NCI-H1417 treated with DMSO at 0.1 percent for 48 hours (cell line): ENCODE measurements at places on chromosomes 7 and 10.

GRCh38 chr10:131748831-131749766 lies 151.7 kb upstream of the PPP2R2D start:
- DNase-seq, result no peak

- DNase-seq, result no peak
Observed at GRCh38 chr10:119613741-119614140, 17.0 kb upstream of the TIAL1 start.

- DNase-seq, result no peak
Observed at GRCh38 chr7:70717553-70718329, 414.2 kb upstream of the GALNT17 start.

GRCh38 chr7:18610331-18610948 lies 114.9 kb downstream of the HDAC9 start:
- DNase-seq, result no peak

DNA sequence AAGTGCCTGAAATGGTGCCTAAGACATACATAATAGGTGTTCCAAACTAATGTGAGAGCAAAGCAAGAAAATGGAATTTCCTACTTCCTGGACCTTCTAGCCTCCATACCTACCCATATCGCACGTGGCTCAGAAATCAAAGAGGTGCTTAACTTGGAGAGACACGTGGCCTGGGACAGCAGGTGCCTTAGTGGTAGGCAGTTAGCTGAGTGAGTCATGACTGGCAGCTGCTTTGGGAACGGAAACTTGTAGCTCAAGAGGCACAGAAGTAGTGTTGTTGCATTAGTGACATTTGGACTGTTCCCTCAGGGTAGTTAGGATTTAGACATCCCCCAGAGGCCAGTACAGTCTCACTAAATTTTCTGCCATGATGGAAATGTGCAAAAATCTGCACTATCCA lies 12.0 kb upstream of the BMPER start:
- DNase-seq, result no peak

GRCh38 chr7:28298870-28299518 lies 113.3 kb upstream of the CREB5 start:
- peak; percentile 58 for DNase-seq

DNA sequence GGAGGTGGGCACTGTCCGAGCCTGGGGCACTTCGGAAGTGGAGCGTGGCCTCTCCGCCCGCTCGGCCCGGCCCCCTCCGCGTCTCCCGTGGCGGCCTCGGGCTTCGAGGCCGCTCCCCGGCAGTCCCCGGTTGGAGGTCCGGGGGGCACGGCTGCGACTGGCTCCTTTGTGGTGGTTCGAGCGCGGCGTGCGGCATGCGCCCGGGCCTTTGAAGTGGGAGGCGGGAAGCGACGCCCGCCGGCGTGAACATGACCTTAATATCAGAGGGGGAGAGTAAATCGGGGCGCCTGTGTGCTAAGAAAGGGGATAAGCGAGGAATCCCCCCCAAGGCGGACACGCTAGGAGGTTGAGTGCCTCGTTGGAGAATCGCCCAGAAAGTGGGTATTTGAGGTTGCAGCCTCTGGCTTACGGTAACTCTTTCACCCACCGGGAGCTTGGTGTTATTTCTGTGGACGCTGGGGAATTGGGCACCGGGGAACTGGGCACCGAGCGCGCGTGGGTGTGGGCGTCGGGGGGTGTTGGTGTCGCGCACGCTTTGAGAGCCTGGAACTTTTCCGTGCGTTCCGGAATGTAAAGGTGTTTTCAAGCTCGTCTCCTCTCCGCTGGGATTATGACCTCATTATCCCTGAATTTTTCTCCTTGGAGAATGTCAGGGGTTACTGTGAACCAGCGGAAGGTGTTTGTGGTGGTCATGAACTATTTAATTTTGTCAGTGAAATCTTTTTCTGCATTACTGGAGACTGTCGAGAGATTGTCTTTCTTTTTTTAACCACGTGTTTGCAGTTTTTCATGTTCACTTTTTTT lies 660 bp downstream of the SUV39H2 start:
- no peak for DNase-seq

GRCh38 chr10:69466689-69467088 lies 15.4 kb downstream of the TSPAN15 start:
- no peak for DNase-seq

DNA sequence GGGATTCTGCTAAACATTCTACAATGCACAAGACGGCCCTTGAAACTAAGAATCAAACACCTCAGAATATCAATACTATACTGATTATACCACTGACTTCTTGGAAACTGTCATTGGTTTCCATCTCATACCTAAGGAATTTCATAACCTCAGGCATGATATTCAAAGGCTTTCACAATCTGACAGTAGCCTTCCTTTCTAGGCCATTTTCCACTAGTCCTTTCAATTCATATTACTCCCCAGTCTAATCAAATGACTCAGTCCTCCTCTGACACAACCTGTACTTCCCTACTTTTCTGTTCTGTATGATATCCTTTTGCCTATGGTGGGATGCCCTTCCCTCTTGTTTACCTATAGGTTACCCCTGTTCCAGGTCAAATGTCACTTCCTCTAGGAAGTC lies 48.3 kb downstream of the CSTF2T start:
- DNase-seq, result no peak

DNA sequence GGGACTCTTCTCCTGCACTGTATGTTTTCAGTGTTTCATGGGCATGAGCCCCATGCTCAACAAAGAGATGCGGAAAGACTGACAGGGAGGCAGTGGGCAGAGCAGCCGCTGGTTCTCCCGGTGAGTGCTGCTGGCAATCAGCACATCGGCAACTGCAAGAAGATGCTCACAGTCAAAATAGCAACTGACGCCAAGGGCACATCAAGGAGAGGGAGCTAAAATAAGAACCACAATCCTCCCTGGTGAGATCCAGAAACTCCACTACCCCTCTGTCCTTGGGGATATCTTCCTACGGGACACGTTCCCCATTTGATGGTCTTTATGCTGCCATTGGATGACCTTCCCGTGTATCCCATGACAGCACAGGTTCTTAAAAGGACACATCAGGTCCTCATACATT lies 28.9 kb upstream of the SVIL start:
- DNase-seq, result no peak

- DNase-seq, result no peak
Observed at GRCh38 chr10:85400981-85401695, 965.5 kb downstream of the GRID1 start.

- DNase-seq, result no peak
Observed at GRCh38 chr7:23349484-23350157, 50.5 kb downstream of the MALSU1 start.

- no peak for DNase-seq
Observed at GRCh38 chr7:50552921-50553320, 12.3 kb downstream of the DDC start.

DNA sequence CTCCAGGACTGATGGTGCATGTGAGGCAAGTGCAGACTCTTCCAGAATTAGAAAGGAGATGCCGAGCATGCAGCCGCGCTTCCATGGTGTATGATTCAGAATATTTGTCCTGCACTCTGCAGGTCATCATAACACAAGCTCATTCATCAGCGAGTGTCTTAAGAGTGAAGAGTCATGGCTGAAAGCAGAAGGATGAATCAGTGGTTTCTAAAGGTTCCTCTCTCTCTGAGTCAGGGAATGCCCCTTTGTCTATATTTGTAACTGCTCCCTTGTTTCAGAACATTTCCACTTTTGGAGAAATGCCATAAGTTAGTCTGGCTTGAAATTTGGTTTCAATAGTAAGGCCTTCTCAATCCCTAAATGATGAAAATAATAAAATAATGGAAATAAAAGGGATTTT lies 52.3 kb downstream of the HECW1 start:
- no peak for DNase-seq

GRCh38 chr10:116704926-116705325 lies 37.4 kb downstream of the HSPA12A start:
- DNase-seq, result no peak

DNA sequence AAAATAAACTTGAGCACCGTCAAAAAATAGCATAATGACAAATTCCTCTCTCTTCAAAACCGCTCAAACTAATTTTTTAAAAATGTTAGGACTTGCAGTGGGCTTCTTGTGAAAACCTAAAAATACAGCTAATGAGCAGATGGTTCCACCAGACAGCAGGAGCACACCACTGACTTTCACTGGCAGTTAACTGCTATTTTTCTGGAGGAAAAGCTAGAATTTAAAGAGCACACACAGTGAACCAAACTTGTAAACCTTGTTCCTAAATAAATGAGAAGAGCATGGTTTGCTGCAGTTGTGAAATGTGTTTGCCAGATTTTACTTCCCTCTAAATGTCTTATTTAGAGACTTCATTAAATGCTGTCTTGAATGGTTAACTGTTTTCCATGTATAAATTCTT lies 143.9 kb downstream of the RAPGEF5 start:
- DNase-seq, result no peak

DNA sequence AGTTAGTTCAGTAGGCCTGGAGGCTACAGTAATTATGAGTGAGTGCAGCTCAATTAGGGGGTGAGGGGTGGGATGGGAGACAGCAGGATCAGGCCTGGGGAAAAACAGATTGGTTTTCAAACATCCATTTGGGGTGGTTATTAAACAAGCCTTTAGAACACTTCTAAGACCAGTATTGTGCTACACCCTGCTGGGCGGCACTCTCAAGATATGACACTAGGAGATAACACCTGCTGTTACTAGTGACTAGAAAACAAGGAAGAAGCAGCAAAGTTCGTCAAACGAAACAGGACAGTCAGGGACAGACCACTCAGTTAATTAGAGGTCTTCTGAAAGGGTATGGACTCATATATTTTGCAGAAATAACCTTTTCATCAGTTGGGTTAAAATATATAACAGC lies 353.6 kb downstream of the PTEN start:
- no peak for DNase-seq

DNA sequence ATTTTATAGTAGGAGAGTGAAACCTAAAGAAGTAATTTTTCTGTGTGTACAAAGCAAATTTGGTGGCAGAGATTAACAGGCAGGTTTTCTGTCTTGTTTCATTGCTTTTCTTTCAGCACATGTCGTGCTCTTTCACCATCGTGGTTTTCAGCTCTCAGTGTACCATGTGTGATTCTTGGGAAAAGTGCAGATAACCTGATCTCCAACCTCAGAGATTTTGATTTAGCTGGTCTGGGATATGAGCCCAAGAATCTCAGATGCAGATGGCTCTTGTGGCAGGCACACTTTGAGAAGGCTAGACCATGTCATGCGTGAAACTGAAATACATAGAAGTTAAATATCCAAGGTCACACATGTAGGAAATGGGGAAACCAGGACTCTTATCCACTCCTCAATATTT lies 317.4 kb downstream of the EXOC4 start:
- DNase-seq, result no peak

DNA sequence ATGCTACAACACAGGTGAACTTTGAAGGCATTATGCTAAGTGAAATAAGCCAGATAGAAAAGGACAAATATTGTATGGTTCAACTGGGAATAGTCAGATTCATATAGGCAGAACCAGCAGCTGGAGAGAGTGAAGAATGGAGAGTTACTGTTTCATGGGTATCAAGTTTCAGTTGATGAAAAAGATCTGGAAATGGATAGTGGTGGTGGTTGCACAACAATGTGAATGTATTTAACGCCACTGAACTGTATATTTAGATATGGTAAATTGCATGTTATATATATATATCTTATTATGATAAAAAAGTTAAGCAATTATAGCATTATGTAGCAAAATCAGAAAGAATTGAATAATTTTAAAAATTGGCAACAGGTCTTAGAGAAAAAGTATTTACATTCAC lies 3.9 kb downstream of the LMBR1 start:
- no peak for DNase-seq

GRCh38 chr7:42250411-42250810 lies 13.4 kb upstream of the GLI3 start:
- DNase-seq, result no peak

GRCh38 chr7:69105092-69105491 lies 493.2 kb upstream of the AUTS2 start:
- DNase-seq, result no peak

DNA sequence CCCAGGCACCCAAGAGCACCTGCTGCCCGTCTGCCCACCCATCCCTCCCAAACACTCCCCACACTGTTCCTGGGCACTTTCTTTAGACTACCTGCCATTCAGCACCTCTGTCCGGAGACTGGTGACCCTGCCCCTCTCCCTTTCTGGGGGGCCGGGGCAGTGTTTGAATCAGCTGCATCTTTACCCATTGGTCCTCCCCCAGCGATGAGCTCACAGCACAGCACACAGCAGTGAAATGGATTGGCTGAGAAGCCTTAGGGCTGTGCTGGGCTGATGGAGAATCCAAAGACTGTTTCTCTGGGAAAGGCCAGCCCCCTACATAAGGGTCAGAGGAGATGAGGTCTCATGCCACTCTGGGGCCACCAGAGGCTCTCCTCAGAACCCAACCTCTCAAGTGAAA lies 40.2 kb downstream of the VWA2 start:
- DNase-seq, result no peak

GRCh38 chr7:30797176-30798040 lies 26.2 kb downstream of the MINDY4 start:
- no peak for DNase-seq

GRCh38 chr7:138091032-138091431 lies 14.8 kb downstream of the AKR1D1 start:
- DNase-seq, result no peak

DNA sequence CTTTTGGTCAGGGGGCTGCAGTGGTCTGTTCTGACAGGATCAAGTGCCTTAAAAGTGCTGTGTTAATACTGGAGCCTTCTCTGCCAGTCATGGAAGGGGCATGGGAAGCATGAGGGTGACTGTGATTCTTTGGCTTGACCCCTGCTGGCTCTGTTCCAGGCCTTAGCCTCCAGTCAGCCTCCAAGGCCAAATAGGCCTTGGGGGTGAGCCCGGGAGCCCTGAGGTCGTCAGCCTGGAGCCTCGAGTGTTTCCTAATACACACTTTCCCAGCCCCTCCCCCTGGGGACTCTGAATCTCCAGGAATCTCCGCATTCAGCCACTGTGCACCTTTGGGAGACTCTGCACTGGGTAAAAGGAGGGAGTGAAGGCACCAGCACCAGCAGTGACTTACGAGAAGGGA lies 10.0 kb downstream of the HKDC1 start:
- no peak for DNase-seq

GRCh38 chr10:120978589-120979252 lies 127.6 kb downstream of the WDR11 start:
- no peak for DNase-seq

- no peak for DNase-seq
Observed at GRCh38 chr7:157815706-157816022, 478.9 kb downstream of the DNAJB6 start.
